ENCODE measurements at places on chromosomes 2 and 18.

DNA sequence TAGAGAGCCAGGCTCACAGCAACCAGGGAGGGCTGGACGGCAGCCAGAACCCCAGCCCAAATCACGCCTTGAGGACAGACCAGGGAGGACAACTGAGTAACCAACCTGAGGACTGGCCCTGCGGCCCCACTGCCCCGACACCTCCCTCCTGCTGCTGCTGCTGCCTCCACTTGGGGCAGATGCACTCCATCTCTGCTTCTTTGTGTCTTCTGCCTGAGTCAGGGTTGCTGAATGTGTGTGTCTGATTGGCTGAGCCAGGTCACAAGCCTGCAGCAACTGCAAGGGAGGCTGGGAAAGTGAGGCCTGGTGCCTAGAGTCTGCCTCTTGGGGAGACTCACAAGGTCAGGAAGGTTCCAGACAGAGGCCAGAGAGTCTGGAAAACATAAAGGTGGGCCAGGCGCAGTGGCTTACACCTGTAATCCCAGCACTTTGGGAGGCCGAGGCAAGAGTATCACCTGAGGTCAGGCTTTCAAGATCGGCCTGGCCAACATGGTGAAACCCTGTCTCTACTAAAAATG lies 83.4 kb downstream of the ZFP36L2 start:
- DNase-seq = no peak

GRCh38 chr2:223501641-223502040 lies 100.5 kb downstream of the SCG2 start:
- DNase-seq = no peak

GRCh38 chr2:3759331-3759730 lies 56.0 kb downstream of the DCDC2C start:
- no peak for DNase-seq

GRCh38 chr2:127625572-127625951 lies 20.4 kb upstream of the GPR17 start:
- DNase-seq = no peak

GRCh38 chr2:237327175-237327950 lies 86.6 kb downstream of the COL6A3 start:
- no peak for DNase-seq

- no peak for DNase-seq
These were observed 215.0 kb upstream of the AGAP1 start for GRCh38 chr2:235278771-235279355.

- no peak for DNase-seq
These were observed 427.9 kb downstream of the PLCL1 start for GRCh38 chr2:198232281-198232680.

DNA sequence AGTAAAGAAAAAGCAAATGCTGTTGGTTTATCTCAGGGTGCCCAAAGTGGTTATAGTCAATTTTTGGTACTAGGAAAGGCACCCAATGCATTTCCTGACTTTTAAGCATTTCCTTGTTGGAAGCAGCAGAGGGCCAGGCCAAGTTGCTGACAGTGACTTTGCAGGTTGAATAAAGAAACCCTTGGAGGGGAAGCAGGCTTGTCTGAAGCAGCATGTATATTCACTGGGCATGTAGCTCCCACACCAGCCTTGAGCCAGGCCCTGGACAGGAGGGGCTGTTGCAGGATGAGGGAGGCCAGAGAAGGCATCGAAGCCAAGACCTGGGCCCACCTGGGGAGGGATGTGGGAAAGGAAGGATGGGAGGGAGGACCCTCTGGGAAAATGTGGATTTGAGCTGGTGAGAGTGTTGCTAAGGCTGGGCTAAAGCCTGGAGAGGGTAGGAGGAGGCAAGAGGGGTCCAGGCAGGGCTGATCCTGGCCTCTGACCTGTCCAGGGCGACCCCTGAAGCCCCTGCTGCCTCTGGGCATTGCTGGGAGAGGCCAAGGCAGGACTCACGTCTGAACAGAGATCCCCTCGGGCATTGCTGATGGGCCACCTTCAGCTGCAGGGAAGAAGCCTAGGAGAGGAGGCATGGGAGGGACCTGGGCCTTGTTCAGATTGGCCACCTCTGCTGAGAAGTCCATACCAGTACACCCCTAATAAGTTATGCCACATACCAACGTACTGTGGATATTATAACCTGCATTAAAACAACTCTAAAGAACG lies 79.6 kb downstream of the STPG4 start:
- DNase-seq = no peak

GRCh38 chr2:218259099-218259961 lies 1.5 kb upstream of the GPBAR1 start:
- no peak for DNase-seq

- no peak for DNase-seq
These were observed 11.3 kb downstream of the MALT1 start for GRCh38 chr18:58682429-58683069.

- DNase-seq = no peak
These were observed 35.2 kb downstream of the FOSL2 start for GRCh38 chr2:28427741-28428415.

DNA sequence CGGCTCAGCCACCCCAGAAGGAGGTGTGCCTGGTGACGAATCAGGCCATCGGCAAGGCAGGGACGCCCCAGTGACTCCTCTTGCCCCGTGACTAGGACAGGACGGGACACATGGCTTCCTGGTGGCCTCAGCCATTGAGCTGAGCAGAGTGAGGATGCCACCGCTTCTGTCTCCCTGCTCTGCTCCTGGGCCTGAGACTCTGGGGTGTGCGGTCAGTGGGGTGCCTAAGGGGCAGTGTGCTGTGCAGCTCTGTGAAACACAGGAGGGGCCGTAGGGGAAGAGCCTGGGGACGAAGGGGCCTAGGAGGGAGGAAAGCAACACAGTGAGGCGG lies 24.3 kb downstream of the IGFBP5 start:
- no peak for DNase-seq

DNA sequence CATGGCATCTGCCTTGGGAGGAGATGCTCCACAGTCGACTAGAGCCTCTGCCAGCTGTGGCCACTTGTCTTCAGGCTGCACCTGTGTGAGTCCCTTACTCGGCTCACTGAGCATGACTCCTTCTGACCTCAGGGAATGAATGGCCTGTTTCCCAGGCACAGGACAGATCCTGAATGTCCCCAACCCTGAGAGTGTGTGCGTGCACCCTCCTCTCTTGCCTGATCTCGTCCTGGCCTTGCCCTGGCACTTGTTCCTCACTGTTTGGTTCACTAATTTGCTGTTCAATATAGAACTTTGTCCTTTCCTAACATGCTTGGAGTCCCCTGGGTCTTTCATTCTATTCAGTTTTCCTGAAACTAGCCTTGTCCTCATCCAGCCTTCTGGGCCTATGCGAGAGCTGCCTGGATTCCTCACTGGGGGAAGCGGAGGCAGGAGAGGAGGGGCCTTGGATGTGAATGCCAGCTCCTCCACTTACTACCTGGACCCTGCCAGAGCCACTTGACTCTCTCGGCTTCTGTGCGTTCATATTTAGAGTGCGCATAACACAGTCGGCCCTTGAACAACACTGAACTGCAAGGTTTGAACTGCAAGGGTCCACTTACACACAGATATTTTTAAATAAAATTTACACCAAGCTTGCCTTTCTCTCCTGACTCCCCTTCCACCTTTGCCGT lies 184.8 kb downstream of the ACKR3 start:
- DNase-seq = no peak

GRCh38 chr2:236675526-236675925 lies 105.9 kb downstream of the ACKR3 start:
- no peak for DNase-seq

DNA sequence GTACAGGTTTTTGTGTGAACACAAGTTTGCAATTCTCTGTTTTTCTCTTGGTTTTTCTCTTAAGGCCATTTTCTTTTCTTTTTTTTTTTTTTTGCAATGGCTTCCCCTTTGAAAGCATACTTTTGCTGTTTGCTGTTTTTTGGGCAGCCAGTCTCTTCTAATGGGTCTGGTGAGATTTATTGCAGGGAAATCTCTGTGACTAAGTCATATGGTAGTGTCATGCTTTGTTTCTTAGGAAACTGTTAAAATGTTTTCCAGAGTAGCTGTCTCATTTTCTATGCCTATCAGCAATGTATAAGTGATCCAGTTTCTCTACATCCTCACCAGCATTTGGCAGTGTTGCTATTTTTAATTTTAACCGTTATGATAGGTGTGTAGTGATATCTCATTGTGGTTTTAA lies 27.9 kb upstream of the CDCA7 start:
- DNase-seq = no peak

DNA sequence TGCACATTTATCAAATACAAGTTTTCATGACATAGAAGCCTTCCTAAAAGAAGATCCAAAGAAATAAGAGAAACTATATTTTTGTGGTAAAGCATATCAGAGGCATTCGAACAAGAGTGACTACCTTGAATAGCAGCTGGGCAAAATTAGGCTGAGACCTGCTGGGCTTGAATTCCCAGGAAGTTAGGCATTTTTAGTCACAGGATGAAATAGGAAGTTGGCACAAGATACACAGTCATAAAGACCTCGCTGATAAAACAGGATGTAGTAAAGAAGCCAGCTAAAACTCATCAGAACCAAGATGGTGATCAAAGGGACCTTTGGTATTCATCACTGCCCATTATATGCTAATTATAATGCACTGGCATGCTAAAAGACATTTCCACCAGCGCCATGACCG lies 1302.3 kb upstream of the NRXN1 start:
- DNase-seq = no peak

GRCh38 chr2:10863837-10864236 lies 47.9 kb upstream of the KCNF1 start:
- peak; percentile 57 for DNase-seq

DNA sequence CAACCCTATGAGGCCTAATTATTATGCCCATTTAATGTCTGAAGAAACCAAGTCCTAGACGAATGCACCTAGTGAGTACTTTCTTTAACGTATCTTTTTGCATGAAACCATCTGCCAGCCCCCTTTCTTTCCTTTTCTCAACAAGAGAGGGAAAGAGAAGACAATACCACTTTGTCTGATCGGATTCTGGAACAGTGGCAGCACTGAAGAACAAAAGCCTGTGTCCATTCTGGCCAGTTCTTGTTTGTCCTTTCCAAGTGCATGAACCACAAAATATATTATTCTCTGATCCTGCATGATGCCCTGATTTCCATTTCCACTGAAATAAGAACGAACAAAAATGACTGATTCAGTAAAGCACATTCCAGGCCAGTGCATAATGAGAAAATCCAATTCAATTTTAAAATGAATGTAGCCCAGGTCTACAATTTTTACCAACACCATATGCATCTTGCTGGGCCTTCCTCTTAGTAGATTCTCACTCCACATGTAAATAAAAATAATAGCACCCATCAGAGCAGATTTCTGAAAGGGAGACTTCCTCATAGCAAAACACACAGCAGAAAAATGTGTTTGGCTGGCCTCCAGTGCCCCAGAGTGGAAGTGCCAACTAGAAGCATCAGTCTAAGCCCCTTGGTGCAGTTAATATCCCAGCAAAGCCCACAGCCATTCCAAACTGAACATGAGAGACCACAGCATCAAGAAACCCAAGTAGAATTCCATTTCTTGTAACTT lies 422.6 kb upstream of the ID2 start:
- DNase-seq = no peak

DNA sequence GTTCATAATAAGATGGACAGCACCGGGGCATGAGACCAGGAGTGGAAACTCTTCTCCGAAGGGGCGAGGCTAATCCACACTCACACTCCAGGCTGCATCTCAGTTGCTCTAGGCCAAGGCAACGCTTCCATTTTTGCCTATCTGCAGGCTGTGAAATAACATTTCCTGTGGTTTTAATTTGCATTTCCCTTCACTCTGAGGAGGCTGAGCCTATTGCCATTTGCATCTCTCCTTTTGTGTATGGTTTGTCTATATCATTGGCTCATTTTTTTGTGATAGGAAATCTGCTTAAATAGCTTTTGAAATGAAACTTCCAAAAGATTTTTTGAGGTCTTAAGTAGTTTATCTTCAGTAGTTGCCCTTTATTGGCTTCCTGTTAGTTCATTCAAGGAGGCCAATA lies 57.6 kb downstream of the TPGS2 start:
- no peak for DNase-seq

- DNase-seq = no peak
These were observed 58.7 kb downstream of the PIGN start for GRCh38 chr18:62128157-62128556.

DNA sequence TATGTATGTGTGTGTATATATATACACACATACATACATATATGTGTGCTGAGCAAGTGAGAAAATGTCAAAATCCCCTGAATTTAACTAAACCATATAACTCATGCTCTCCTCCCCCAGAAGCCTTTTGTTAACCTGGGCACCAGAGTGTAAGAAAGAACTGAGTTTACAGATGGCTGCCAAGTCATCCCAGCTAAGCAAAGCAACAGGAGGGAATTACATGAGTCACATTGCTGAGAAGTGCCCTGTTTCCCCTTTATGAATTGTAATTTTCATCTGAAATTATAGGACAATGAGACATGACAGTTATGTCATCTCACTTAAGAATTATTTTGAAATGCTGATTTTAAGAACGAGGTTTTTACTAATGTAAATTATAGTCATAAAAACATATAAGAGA lies 29.9 kb downstream of the SCN7A start:
- no peak for DNase-seq

- DNase-seq = no peak
These were observed 20.6 kb upstream of the TMEM163 start for GRCh38 chr2:134739236-134739878.

DNA sequence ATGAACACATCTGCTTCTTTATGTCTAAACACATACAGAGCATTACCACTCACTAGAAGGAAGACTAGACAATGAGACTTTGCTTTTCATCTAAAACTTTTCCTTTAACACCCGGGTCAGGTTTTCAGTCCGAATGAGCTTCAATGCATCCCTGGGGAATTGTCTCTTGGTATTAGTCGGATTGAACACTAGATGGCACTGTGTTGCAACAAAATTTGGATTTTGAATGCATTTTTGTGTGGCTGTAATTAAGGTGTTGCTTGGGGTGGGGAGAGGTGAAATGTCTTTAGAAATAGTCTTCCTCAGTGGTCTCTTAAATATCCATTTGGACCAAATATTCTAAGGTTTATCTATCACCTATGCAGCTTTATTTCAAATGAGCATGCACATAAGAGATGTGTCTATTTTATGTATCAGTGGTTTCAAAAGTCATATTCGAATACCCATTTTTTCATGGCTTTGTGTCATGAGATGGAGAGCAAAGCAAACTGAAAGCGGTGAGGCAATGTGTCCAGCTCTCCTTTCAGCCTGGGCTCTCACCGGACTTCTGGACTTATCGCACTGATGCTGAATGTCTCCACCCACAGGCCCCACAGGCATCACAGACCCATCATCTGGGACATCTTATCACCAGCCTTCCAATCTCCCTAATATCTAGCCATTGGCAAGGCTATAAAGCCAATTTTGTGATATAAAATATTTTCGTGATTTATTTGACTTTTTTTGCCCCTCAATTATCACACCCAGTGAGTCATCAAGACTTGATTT lies 510.3 kb downstream of the RNF144A start:
- peak; percentile 52 for DNase-seq

DNA sequence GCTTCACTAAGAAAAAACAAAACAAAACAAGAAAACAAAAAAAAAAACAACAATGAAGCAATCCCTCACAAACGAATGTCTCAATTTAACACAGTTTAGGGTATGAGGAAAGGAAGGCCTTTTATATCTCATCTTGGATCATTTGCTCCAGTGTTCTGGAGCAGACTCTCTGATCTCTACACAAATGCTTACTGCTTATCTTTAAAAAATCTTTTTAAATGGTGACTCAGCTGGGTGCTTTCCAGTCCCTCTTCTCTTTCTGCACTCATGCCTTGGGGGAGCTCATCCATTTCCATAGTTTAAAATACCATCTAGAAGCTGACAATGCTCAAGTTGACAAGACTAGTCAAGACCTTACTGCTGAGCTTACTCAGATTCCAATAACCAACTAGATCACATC lies 56.2 kb downstream of the ETAA1 start:
- DNase-seq = no peak

GRCh38 chr18:24460388-24460787 lies at the start of gene HRH4:
TSS of gene HRH4 (plus strand) at chr18:24460637. CDS start at chr18:24460729, 92 bp downstream.
- no peak for DNase-seq

- DNase-seq = no peak
These were observed 276.3 kb upstream of the ERBB4 start for GRCh38 chr2:212814941-212815340.
